ENCODE measurements at places on chromosomes 3 and 15.

DNA sequence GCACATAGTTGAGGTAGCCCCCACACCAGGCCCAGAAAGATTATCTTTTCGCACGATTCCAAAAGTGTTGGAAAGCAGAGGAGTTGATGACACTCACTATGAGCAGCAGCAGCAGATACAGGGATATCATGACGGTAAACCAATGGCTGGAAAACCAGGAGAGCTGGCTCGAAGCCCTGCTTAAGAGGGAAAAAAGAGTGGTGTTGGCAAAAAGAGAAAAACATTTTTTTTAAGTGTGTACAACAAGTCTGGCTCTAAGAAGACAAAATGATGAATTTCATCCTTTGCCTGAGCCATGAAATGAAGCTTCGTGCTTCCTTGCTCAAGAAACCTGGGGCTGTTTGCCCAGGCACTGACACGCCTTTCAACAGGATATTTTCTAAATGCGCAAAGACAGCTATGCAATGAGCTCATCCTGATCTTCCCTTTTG, 27.3 kb downstream of the PARP16 start:
- no peak for DNase-seq

DNA sequence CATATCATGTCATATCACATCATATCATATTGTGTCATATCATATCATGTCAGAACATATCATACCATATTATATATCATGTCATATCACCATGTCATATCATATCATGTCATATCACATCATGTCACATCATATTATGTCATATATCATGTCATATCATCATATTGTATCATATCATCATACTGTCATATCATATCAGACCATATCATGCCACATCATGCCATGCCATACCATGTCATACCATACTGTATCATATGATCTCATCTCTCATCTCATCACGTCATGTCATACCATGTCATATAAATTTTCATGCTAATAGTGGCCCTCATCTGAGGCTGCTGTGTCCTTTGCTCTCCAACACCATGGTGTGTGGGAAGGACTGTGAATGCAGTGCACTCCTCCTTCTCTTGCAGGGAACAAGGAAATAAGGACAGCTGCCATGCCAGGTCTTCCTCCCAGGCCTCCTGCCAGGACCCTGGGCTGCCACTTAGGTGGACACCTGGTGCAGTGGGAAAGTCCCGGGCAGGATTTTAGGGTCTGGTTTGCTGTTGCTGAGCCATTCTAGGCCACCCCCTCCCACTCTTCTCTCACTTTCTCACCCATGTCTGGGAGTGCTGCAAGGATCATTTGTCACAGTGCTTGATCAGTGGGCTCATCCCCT, 72.4 kb upstream of the TRPM1 start:
- DNase-seq = no peak

- DNase-seq = no peak
Observed at GRCh38 chr3:119776304-119776703, 5.6 kb upstream of the NR1I2 start.

GRCh38 chr3:138694287-138695007, 85.9 kb downstream of the FAIM start:
- no peak for DNase-seq

DNA sequence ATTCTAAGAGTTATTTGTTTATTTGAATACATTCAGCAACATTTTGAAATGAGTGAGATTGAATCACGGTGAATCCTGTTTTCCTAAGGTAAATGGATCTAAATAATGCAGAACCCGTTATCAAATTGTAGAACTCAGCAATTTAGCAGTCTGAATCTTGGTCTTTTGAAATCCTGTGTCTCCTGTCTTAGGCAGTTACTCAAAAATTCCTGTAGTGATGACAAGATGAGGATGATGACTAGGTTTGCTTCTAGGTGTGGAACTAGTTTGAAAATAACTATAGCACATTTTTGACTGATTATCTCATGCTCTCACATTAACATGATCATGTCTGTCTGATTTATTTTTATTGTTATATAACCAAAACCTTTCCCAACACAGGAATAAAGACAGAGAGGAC, 115.0 kb downstream of the RAP2B start:
- DNase-seq = no peak

All from activated CD4-positive, CD25-positive, alpha-beta regulatory T cell treated with anti-CD3 and anti-CD28 coated beads, Interleukin-2, amount 50 U/mL, for 72 hours (primary cell).